NCI-H1417 treated with DMSO at 0.1 percent for 48 hours (cell line): ENCODE measurements at places on chromosomes 16 and 17.

- DNase-seq = no peak
Observed at GRCh38 chr17:10574324-10574723, 24.9 kb upstream of the MYH2 start.

DNA sequence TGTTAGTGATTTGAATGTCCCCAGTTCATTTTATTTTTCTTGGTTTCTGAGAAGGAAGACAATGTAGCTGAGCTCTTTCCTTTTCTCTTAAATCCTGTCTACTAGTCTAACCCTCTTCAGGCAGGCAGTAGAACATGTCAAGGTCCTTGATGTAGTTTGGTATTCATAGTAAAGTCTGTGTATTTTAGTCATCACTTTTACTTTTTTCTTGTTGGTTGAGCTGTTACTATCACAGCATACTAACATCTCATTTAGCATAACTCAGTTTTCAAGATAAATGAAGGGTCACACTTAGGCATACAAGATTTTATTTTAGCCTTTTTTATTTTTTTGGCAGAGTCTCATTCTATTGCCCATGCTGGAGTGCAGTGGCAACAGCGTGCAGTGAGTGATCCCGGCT, 70.5 kb downstream of the KPNA2 start:
- no peak for DNase-seq

DNA sequence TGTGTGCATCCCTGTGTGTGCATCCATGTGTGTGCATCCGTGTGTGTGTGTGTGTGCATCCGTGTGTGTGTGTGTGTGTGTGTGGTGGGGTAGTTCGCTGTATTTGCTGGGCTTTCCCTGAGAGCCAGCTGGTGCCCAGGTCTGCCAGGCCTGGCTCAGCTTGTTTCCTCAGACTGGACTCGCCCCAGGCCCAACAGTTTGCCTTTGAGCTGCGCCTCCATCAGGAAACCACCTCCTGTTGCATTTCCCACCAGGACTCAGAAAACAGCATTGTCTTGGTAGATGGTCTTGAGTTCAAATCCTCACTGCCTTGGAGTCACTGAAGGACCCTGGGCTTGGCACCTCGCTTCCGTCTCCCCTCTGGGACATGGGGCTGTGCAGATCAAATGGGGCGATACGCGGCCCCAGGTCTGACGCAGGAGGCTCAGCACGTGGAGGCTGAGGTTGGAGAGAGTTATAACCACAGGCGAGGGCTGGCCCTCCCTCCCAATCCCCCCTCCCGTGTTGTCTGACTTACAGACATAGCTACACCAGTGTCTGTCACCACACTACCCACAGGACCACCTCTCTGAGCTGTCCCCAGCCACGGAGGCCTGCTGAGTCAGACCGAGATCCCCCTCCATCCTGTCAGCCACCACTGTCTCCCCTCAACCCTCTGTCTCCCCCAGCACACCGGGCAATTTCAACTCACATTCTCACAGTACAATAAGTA, 4.7 kb downstream of the ITGAE start:
- DNase-seq = no peak

DNA sequence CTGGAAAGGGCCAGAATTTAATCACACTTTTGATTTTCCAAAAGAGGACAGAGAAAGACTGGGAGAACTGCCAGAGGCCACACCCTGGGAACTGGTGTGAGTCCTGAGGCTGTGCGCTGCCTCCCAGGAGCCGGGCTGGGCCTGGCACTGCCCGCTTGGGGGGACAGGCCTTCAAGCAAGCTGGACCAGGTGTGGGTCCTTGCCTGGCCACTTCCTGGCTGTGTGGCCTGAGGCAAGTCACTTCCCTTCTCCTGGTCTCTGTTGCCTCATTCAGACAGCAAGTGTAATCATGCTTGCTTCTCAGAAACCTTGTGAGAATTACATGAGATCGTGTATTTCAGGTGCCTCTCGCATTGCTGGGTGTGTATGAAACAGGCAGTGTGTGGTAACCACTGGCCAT, 143.0 kb downstream of the SNX29 start:
- DNase-seq = no peak

DNA sequence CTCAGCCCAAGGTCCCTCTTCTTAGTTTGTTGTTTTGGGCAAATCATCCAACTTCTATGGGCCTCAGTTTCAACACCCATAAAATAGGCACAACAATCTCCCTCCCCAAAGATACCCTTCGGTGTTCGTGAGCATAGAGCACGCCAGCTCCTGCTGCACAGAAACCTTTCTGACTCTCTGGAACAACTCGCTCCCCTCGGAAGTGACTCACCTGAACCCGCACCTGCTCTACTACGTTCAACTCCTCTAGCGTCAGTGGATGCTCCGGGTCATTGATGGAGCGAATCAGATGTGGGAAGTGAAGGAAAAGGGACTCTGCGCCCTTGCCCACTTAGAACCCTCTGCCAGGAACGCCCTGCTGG, 445 bp downstream of the CIAO2B start:
- no peak for DNase-seq

DNA sequence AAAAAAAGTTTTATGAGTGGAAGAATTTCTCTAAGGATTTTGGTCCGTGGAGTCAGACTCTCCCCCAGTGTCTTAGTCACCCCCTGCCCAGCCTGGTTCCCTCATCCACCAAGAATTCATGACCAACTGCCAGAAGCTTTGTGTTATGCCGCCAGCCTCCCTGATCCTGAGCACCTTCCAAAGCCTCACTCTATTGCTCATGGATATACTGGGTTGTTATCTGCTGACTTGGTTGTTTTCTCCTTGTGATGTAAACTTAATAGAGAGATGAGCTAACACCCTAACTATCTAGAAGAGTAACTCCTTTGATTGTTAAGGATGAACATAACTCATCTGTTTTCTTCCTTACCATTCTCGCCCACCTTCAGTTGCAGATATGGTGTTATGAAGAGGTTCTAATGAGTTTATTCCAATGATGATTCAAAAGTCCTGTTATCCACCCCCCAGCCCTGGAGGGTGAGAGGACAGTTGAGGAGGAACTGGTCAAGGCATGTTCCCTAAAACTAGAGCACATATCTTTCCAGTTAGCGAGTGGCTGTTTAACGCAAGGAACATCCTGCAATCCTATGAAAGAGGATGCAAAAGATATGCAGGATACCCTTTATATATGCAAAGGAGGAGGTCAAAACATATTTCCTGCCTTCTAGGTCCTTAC, 1.5 kb upstream of the PSMD3 start:
- DNase-seq = no peak

GRCh38 chr16:67881621-67882161, 3.0 kb upstream of the NRN1L start:
- DNase-seq = no peak

- DNase-seq = no peak
Observed at GRCh38 chr16:24524855-24525677, 14.3 kb upstream of the RBBP6 start.

DNA sequence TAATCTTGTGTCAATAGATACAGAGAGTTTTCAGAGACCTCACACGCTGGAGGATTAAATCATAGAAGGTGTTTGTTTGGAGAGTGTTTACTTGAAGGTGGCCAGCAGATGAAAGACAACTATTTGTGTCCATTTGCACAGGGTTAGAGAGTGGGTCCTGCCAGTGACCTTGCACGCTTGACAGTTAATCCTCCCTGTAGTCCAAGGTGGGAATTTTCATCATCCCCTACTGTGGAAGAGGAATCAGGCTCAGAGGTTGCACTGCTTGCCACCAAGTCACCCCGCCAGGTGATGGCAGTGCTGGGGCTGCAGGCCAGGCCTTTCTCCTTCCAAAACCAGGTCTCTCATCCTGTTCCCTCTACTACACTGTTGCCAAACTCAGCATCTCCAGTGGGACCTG, 12.3 kb downstream of the CDH1 start:
- DNase-seq = no peak
